ENCODE measurements at places on chromosomes 6 and 20.
A peak's percentile ranks its signal among the peaks of the same experiment; 100 is the strongest.

DNA sequence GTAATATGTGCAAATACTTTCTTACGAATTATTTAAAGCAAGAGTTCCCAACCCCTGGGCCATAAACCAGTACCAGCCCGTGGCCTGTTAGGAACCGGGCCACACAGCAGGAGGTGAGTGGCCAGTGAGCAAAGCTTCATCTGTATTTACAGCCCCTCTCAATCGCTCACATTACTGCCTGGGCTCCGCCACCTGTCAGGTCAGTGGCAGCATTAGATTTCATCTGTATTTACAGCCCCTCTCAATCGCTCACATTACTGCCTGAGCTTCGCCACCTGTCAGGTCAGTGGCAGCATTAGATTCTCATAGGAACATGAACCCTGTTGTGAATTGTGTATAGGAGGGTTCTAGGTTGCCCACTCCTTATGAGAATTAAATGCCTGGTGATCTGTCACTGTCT lies 142.0 kb downstream of the RNASET2 start:
- DNase-seq, result peak; percentile 81

- no peak for DNase-seq
Measured at GRCh38 chr20:19935842-19936241, 81.3 kb upstream of the NAA20 start.

- DNase-seq, result no peak
Measured at GRCh38 chr6:85460921-85461797, 11.3 kb downstream of the NT5E start.

- no peak for DNase-seq
Measured at GRCh38 chr6:165081944-165082532, 227.4 kb downstream of the C6orf118 start.

DNA sequence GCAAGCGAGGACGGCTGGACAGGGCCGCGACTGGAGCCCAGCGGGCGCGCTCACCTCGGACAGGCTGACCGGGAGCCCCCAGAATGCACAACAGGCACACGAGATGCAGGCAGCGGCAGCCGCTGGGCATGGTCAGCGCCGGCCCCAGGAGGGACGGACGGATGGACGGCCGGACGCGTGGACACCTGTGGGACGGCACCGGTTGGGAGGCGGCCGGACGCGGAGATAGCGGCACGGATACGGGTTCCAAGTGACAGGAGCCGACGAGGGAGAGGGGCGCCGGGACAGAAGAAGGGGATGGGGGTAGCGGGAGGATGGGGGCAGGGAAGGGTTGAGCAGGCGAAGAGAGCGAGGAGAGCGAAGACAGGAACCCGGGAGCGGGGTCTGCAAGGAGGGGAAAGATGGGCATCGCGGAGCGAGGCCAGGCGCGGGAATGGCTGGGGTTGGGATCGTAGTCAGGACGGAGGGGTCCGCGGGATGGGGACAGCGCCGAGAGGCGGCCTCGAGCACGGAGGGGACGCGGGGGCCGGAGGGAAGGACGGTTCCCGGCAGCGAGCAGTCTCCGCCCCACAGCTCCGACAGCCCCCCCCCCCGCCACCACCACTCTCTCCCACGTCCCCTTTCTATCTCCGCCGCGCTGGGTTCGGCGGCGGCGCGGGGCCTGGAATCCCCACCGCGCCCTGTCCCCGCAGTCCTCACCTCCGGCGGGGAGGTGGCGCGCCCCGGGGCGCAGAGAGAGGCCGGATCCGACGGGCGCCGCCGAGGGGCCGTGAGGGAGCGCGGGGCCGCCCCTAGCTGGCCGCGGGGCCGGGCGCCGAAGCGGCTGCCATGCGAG lies 435 bp downstream of the DLK2 start:
- peak; percentile 51 for DNase-seq

- no peak for DNase-seq
Measured at GRCh38 chr6:151087861-151088598, 151.7 kb upstream of the AKAP12 start.

DNA sequence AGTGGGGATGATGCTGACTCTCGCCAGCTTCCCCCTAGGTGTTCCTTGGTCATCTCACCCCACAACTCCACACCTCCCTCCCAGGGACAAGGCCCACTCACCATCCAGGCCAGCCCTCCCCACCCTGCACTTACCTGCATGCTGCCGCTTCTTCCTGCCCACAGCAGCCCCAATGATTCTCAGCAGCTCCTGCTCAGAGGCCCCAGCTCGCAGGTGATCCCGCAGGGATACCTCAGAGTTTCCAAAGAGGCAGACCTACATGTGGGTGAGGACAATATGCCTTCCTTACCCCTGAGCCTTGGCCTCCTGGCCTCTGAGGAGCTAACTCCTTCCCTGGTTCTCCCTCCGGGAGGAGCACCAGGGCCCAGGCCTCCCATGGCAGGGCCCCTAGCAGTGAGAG lies 24.6 kb downstream of the MOCS1 start:
- DNase-seq, result no peak

- DNase-seq, result peak; percentile 5
Measured at GRCh38 chr20:20224806-20225205, 143.1 kb upstream of the INSM1 start.

GRCh38 chr6:56749632-56750151 lies 107.0 kb upstream of the DST start:
- no peak for DNase-seq

- no peak for DNase-seq
Measured at GRCh38 chr6:89400912-89401399, 11.1 kb downstream of the RRAGD start.

GRCh38 chr6:149368065-149368464 lies 32.0 kb upstream of the SUMO4 start:
- DNase-seq, result no peak

DNA sequence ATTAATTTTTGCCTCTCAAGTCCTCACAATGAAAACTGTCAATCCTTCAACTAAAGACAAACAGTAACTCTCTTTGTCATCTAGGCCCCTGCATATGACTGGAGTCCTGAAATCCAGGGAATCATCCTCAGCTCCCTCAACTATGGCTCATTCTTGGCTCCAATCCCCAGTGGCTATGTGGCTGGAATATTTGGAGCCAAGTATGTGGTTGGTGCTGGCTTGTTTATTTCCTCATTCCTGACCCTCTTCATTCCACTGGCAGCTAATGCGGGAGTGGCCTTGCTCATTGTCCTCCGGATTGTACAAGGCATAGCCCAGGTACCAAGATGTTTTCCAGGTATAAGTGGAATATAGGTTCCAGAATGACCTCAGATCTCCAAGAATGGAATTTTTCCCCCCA lies 15.4 kb downstream of the SLC17A4 start:
- DNase-seq, result no peak

GRCh38 chr6:170423030-170423429 lies 116.5 kb downstream of the FAM120B start:
- no peak for DNase-seq

DNA sequence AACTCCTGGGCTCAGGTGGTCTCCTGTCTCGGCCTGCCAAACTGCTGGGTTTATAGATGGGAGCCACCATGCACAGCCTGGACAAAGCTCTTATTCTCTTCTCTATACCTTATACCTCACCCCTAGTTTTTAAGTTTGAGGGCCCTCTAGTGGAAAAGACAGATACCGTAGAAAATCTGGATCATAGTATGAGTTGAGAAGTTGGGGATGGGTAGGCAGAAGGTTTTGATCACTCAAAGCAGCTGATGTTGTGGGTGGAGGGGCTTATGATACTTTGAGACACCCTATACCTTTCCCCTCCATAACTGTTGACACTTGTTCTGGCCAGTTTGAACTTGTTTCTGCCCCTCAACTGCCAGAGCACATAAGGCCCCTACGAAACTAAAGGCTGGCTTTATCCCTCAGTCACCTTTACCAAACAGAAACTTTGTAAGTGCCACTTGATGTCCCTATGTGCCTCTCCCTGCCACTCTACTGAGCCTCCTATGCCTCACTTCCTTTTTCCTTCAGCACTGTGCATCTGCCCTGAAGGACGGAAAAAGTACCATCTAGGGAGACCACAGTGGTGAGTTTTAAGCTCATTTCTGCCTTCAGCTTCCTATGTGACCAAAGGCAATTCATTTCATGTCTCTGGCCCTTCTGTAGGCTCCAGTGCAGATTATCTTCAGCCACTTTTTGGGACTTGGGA lies 28.6 kb downstream of the RALY start:
- DNase-seq, result no peak

- no peak for DNase-seq
Measured at GRCh38 chr6:12165297-12165696, 124.9 kb upstream of the EDN1 start.

- DNase-seq, result no peak
Measured at GRCh38 chr20:37535443-37536132, 7.9 kb upstream of the BLCAP start.

- DNase-seq, result no peak
Measured at GRCh38 chr6:28988536-28989311, 16.4 kb downstream of the ZNF311 start.

DNA sequence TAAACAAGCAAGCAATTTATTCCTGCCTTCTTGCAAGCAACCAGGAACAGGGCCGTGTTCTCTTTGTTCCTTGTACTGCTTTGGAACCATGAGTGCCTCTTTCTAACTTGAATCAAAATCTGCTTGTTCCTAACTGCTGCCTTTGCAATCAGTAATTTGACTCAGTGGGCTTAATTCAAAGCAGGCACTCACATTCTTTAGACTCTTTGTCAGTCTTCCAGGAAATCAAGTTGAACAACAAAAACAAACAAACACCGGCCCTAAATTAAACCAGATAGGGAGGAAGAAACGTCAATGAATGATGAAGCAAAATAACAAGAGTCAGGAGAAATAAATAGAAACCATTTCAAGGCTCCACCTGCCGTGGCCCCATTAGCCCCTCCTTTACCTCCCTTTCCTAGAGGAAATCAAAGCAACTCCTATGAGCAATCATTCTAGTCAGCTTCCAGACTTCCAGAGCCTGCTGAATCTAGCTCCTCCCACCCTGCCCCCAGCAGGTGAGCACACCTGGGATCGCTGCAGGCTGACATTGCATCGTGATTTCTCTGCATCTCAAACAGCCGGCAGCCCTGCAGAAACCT lies 582.2 kb upstream of the FLRT3 start:
- no peak for DNase-seq

DNA sequence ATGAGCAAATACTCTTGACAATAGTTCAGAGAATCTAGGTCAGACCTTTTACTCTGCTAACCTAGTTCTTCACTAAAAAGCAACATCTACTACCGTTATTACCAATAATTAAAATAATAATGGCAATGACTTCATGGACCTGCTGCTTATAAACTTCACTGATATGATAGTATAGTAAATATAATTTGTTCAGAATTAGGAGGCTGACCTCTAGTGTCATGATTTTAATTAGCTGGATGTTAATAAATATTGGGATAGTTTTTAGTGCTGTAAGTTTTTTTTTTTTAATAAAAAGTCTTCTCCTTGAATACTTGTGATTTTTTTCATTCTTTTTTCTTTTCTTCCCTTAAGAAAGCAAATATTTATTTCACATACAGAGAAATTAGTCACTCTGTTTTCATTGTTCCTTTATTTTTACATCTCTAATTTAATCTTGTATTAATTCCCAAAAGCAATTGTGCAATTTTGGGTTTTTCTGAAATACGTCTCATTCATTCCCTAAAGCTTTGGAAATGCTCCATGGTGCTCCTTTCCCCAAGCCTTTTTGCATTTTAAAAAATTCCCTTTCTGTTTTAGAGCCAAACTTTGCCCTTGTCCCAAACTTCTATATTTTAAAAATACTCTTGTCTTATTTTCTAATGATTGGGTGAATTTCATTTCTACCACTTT lies 46.6 kb upstream of the UST start:
- DNase-seq, result no peak

GRCh38 chr6:150126641-150127291 lies 16.1 kb upstream of the PPP1R14C start:
- no peak for DNase-seq

DNA sequence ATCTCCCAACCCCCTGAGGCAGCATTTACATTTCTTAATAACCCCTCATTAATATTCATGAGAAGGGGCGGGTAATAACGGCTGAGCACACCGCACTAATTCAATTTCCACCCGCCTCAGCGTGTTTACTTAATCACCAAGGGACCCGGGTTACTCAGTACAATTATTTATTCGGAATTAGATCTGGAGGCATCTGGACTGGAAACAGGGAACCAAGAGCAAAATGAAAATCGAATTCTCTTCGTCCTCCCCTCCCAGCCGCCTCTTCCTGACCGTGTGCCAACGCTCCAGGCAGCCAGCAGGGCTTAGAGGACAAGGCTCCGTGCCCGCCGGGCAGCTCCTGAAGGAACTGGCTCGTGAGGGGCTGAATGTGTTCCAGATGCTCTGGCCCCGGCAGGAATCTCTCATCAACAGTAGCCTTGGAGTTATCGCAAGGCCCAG lies 23.5 kb upstream of the CTNNBL1 start:
- peak; percentile 69 for DNase-seq

DNA sequence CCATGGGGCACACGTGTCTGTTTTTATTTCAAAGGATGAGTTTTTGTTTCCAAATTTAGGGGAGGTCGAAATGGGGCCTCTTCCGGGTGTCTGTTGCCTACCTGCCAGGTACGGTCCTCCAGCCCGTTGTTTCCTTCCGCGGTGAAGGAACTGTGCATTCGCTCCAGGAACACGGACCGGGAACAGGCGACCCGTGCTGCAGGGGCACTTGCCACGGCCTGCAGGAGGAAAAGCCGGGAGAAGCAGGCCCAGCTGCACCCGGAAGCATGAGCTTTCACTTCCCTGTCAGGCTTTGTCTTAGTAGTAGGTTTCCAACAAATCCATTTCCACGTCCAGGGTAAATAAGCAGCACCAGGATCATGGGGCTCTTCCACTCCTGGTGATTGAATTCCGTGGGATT lies 17.0 kb upstream of the NPEPL1 start:
- no peak for DNase-seq

GRCh38 chr6:83853178-83854000 lies at the start of gene RIPPLY2:
RIPPLY2 (plus strand) TSS chr6:83853360; CDS start chr6:83853417, 57 bp downstream.
- DNase-seq, result peak; percentile 57

- no peak for DNase-seq
Measured at GRCh38 chr20:22797103-22797502, 212.7 kb upstream of the FOXA2 start.

DNA sequence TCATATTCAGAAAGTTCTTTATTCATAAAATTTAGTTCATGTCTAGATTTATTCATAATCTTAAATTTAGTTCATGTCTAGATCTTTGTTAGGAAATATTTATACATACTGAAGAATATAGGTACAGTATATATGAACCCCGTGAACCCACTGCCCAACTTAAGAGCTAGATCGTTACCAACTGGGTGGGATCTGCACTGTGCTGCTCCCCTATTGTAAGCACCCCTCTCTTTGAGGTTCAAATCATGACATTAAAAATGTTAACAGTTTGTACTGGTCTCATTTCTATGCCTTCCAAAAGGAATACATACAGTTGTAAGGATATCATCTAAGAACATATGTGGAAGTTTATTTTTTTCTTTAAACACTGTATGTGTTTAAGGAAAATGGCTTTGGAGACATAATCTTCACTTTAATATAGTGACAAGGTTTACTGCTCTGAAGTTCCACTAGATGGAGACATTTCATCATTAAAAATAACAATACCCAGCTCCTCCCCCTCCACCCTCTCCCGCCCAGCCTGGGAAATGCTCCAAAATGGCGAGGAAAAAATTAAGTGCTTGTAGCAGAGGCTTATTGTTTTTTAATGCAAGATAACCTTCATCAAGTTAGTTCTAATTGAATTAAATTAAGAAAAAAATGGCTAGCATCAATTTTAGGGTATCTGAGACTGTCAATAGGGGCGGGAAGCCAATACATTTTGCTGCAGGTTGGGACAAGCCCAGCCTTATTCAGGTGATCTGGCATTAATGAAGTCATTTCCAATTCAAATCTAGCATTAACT lies 104.1 kb upstream of the TRAF3IP2 start:
- DNase-seq, result peak; percentile 71

- no peak for DNase-seq
Measured at GRCh38 chr6:166259296-166259977, 48.8 kb downstream of the PRR18 start.

GRCh38 chr20:2805689-2806350 lies 5.4 kb upstream of the CPXM1 start:
- no peak for DNase-seq

- no peak for DNase-seq
Measured at GRCh38 chr20:24662752-24663365, 193.4 kb downstream of the SYNDIG1 start.

Measured in NCI-H1092 (cell line).